ENCODE measurements at places on chromosomes 4 and X.

DNA sequence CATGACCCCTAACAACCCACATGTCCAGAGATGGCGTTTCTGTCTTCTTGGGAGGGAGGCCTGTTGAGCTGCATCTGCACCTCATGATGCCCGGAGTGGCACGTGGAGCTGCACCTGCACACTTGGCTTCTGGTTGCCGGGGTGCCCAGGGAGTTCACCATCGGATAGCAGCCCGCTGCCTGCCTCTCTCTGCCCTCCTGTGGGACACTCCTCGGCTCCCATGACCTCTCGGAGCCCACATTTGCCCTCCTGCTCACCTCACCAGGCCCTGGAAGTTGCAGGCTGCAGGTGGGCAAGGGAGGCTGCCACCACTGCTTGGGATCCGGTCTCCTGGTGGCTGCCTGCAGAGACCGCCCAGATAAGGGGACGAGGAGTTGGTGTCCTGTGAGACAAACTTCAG, 74.1 kb downstream of the TRAPPC11 start:
- no peak for DNase-seq

- no peak for DNase-seq
Observed at GRCh38 chr4:168174308-168174707, 82.0 kb downstream of the ANXA10 start.

GRCh38 chrX:133333154-133333750, 82.0 kb downstream of the GPC4 start:
- DNase-seq = no peak

DNA sequence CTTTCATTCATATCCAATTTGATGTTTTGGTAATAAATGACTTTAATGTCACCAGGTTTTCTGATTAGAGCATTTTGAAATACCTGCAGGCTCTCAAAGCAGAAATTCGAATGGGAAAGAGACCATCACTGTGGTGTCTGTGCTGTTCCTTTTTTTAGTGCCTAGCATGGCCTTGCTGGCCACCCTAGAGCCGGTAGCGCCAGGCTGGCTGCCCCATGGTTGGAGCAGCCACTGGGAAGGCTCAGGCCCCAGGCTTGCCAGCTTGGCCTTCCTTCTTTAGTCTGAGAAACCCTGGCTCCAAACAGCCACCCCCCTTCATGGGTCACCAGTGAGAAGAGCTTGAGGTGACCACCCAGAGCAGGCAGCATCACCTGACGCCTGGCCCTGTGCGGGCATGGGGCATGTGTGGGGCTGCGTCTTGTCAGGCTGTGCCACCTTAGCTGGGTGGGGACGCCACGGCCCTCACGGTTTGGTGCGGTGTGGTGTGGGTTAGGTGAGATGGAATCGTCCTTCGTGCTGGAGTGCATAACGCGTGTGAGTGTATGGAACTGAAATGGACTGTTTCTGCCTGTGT, 30.0 kb downstream of the TRMT44 start:
- no peak for DNase-seq

DNA sequence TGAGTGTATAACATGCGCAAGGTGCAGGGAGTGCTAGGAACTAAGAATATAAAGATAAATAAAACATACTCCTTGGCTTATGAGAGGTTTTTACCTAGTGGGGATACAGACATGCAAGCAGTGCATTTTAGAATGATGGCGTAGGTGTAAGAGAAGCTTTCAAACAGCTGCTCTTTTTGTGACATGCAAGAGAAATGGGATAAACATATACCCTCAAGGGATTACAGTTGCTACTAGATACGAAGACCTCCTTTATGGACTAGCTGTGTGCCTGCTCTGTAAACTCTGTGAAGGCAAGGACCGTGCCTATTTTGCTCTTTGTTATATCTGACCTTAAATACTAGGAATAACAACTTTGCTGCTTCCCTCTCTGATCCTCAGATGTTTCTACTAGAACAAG, 39.0 kb upstream of the SLITRK4 start:
- no peak for DNase-seq

GRCh38 chrX:135410861-135411627, 10.7 kb upstream of the SMIM10L2A start:
- DNase-seq = no peak

DNA sequence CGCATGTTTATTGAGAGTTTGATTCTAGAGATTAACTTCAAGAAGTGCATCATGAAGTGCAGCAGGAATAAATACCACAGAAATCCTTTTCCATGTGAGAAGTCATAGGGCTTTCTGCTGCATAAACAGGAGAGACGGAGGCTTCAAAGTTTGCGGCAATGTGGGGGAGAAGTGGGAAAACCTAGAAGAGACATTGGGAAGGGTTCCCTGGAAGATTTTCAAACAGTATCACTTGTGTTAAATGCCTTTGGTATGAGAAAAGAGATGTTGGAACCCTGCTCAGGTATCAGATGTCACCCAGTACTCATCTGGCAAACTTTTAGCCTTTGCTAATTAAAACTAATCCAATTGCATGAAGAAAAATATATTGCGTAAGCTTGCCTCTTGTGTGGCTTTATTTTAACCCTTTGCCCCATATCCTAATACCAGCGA, 15.4 kb downstream of the NHS start:
- no peak for DNase-seq

GRCh38 chrX:11960031-11960430, 178.2 kb upstream of the FRMPD4 start:
- peak; percentile 46 for DNase-seq

GRCh38 chr4:41136456-41136855, 77.9 kb downstream of the APBB2 start:
- no peak for DNase-seq

- DNase-seq = peak; percentile 68
Observed at GRCh38 chr4:24190761-24191695, 301.2 kb upstream of the PPARGC1A start.

GRCh38 chrX:17495052-17495451, 120.1 kb downstream of the NHS start:
- no peak for DNase-seq

DNA sequence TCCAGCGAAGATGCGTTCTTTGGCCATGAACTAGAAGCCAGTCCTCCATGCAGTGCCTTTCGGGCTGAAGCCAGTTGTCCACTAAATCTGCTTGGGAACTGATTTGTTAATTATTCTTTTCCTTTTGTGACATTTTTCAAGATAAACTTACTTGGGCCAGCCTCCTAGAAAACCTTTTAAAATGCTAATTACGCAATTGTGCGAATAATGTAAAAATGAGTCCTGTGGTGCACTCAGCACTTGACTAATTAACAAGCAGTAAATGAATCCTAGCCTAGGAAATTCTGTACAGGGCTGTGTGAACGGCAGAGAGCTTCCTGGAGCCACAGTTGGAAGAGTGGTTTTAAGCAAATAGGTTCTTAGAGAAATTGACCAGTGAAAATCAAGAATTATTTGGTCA, 149.9 kb upstream of the SCML1 start:
- no peak for DNase-seq

GRCh38 chrX:46036508-46036907, 508.7 kb downstream of the ZNF674 start:
- DNase-seq = no peak

GRCh38 chrX:131366407-131366806, 77.3 kb upstream of the IGSF1 start:
- no peak for DNase-seq

GRCh38 chrX:153504445-153505016, 9.8 kb downstream of the BGN start:
- DNase-seq = no peak

- no peak for DNase-seq
Observed at GRCh38 chrX:16931371-16931770, 15.1 kb upstream of the REPS2 start.

DNA sequence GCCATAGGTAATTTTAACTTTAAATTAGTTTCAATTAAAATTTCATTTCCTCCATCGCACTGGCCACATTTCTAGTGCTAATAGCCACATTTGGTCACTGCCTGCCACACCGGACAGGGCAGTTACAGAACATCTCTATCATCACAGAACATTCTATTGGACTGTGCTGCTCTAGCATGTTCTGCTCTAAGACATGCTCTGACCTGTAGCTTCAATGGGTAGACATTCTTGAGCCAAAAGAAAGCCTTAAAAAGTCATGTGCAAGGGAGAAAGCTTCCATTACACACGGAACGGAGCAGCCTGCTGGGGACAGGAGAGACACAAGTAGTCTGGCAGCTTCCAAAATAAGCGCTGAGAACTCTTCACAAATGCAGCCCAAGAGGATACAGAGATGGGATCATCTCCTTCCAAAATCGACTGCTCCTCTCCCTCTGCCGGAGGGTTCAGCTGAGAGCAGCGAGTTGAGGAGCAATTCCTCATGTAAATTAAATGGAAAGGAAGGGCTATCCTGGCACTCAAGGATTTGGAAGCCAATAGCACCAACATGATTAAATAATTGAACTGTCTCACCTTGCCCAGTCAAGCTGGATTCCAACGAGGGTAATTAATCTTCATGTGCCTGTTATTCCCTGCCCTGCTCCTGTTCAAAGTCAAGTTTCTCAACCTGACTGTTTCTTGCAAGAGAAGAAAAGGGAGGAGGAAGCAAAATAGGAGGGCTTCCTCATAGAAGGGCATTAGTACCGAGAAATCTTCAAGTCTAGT, 336.4 kb upstream of the NOCT start:
- DNase-seq = no peak

DNA sequence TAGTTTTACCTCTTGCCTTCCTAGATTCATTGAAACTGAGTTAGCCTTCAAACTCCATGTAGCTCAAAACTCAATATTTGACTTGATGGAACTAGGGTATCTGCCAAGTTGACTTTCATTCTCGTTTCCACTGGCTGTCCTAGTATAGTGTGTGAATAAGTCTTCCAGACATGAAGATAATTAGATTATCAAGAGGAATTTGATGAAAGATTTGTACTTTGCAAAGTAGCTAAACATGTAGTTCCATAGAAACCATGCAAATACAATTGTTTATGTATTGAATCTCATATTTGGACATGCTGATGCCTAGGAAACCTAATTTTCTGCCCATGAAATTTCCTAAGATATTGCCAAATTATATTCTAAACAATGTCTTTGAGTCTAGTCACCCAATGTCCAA, 297.5 kb downstream of the ARHGAP24 start:
- no peak for DNase-seq

- DNase-seq = no peak
Observed at GRCh38 chr4:75497133-75497532, 17.1 kb downstream of the RCHY1 start.

- DNase-seq = no peak
Observed at GRCh38 chr4:114132199-114132598, 152.8 kb upstream of the ARSJ start.

DNA sequence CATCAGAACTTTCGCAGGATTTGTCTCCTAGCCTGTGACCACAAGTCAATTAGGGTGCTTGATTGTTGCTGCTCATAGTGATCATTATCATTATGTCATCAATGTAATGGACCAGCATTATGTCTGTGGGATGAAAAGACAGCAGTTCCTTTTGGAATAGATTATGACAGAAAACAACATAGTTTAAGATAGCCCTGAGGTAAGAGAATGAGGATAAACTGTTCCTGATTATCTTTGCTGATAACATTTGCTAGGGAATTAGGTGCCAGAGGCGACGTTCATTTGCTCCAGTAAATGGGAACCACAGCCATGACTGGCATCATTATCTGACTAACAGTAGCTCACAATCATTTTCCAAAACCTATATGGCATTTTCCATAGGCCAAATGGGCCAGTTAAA, 12.7 kb upstream of the THOC2 start:
- no peak for DNase-seq

DNA sequence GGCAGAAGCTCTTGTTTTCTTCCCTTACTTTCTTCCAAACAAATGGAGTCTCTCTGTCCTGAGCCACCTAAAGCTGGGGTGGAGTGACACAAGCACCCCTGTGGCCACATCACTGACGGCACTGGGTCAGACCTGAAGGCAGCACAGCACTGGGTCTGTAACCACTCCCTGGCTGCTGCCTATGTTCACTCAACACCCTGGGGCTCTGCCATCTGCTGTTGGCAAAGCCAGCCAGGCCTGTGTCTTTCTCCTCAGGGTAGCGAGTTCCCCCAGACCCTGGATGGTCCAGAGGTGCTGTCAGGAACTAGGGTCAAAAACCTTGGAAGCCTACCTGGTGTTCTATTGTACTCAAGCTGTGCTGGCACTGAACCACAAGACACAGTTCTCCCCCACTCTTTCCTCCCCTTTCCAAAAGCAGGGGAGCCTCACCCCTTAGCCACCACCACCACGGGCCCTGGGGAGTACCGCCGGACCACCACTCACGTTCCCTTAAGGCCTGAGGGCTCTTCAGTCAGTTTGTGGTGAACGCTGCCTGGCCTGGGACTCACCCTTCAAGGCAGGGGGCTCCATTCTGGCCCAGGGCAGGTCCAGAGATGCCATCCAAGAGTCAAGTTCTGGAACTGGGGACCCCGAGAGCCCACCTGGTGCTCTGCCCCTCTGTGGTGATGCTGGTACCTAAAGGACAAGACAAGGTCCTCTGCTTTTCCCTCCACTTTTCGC, 31.5 kb downstream of the TMEM271 start:
- DNase-seq = no peak

DNA sequence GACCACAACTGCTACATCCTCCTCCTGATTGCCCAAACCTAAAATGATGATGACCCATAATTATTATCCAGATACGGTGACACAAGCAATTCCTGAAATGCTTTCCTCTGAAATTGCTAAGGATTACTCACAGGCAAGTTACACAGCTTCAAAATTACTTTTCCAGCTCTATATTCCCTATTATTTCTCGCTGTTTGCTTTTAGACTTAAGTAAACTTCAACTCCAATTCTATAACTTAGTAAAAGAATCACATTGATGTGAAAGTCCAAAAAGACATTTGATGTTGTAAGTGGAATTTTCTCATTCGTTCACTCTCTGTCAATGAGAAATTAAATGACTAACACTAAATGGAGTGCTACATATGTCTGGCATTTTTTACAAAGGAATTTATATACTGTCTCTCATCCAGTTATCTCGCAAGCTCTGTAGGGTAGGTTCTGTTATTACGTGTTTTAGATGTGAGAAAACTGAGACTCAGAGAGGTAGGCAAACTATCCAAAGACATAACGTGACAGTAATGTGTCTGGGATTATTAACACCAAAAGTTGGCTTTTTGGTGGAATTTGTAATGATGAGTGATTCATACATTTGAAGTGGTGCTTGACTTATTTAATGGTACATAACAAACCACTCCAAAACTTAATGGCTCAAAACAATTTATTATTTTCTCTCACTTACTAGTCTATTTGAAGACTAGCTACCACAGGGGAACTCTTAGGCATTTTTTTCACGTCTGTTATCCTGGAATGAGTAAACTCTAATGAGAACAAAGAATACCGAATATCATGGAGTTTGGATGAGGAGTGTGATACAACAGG, 31.5 kb downstream of the PALLD start:
- DNase-seq = no peak

DNA sequence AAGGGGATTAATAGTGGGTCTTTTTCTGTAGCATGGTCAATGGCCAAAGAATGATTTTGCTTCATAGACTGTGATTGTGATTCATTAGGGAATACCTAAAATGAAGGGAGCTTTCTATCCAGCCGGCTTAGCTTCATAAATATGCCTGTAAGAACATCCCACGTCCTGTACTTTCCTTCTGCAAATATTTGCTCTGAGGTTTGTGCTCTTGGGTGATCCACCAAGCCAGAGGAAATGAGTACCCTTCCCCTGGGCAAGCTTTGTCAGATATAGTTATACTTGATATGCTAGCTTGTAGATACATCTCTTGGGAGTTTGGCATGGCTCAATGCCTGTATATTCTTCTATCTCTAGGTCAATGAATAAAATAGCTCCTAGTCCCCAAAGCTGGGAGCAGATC, 28.2 kb upstream of the SPARCL1 start:
- no peak for DNase-seq
